ENCODE measurements at places on chromosomes 3 and 15.

DNA sequence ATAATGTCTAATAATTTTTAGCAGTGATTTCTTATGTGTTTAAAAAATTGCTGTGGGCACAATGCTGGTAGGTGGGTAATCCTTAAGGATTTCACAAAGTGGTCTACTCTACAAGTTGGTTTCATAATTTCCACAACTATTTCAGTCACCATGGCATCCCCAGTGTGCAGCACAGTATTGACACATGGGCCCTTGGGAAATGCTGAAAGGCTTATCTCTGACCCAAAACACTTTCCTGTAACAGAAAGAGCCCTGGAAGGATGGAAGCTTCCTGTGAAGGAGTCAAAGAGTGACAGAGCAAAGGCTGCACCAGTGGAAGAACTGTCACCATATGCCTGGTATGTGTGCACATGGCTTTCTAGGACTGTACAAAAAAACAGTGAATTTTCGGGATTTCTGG, 153.7 kb downstream of the ANO10 start:
- no peak for DNase-seq

DNA sequence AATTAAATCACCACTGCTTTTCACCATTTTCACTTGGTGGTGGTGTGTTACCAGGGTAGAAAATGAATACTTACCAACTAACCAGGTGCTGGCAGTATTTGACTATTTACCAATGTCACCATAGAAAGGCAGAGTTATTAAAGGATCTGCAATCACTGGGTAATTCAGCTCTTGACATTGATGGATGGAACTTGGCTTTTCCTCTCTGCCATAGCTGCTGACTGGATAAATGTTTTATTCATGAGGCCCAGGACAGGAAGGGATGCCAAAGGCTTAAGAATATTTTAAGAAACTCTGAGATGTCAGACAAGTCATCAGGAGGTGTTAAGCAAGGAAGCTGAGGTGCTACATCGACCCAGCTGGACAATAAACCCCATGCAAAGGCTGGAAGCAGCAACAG, 495.5 kb upstream of the CFAP20DC start:
- DNase-seq, result no peak

- DNase-seq, result no peak
Observed at GRCh38 chr15:87528873-87529272, 727.7 kb downstream of the NTRK3 start.

- DNase-seq, result no peak
Observed at GRCh38 chr3:78645628-78646310, 1122.0 kb downstream of the ROBO1 start.

GRCh38 chr15:64044300-64045100, 1.8 kb downstream of the DAPK2 start:
- DNase-seq, result no peak

Data from activated T-helper 1 cell treated with Interleukin-2 at 50 U/mL for 16 hours (primary cell).